ENCODE measurements at places on chromosomes 2 and 18.

DNA sequence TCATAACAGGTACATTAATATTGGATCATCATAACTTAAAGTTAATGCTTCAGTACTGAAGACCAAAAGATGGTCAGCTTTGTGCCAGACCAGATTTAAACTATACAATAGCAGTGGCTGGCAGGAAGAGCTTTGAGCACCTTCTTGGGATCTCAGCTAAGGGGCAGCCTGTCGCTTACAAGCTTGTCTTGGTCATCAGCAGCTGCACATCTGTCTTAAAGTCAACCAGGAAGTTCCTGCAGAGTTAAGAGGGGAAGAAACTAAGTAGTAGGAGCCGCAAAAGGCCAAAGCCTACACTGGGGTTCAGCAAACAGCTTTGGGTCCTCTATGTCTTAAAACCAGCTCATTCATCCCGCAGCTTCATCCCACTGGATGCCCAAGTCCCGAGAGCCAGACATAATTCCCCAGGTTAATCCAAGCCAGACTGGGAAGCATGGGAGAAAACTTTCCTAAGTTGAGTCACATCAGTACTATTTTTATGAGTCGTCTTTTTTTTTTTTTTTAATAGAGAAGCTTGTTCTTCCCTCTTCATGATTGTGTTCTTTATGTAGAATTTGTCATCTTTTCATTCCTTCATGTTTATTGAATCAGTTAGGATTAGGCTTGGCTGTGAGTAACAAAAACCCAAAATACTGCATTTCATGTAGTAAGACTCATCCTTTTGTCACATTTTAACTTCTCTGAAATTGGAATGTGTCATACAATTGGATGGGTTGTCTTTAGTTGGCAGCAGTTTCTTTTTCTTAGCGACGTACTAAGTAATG is 59.3 kb downstream of the SERTAD2 start:
- DNase-seq: no peak

DNA sequence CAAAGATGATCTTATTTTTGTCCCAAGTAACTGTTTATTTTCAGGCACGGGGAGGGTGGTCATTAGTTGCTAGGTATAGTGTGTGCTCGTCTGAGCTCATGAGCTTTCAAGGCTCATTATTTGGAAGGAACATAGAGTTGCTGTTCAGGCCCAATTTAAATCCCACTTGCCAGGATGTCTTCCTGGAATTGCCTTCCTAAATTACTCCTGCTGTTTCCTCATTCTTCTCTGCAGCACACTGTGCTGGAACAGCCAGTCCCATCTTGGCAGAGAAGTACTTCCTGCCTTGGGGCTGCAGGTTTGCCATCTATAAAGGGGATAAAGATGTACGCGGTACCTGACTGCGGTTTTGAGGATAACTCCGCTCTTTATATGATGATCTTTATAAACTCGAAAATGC is 37.3 kb downstream of the GREB1 start:
- no peak for DNase-seq

DNA sequence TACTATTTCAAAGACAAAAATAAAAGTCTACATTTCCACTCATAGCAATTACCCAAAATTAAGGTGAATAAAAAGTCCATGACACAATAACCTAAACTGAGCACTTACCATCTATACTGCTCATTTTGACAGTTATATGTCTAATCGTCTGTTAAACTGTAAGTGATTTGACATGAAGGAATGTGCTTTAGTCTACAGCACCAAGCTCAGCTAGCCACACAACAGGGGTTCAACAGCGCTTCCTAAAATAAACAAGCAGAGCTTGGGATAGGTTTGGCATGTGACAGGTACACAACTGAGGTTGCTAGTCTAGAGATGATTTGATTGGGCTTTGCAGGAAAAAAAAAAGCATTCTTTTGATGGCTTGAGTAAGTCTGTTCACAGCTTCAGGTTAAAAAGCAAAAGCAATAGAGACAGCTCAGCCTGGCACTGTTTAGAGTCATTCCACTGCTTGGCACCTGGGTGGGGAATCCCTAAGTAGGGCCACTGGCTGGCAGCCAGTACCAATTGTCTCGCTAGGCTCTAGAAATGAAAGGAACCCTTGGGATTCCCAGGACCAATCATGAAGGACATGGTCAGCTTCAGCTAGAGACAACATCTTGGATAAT is 78.6 kb downstream of the BARD1 start:
- DNase-seq: no peak

DNA sequence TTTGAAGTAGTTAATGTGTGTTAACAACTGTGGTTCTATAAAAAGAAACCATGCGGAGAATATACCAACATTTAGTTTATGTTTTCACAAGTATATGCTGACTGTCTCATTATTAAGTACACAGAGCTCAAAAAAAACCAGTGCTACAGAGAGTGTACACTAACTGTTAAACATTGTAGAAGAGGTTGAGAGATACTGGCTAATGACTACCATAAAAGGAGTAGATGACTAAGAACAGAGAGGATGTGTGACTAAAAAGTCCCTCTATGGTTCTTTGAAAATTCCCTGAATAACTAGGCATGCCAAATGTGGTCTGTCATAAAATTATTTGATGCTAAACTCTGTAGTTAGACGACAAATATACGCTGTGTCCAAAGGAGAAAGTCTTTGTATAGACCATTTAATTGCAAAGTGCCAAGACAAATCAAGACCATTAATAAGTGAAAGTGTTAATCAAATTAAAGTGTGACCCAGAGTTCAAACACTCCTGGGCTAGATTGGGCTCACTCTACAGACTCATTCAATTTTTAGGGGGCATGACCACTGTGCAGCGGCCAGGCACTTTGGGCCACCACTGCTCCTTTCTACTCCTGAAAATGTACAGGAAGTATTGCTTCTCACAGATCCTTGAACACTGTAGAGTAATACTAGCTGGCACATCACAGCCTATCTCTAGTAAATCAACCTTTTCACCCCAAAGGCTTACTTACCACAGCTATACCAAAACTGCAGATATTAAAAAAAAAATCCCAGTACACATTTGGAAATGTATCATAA is 45.1 kb upstream of the SERTAD2 start:
- DNase-seq: no peak

DNA sequence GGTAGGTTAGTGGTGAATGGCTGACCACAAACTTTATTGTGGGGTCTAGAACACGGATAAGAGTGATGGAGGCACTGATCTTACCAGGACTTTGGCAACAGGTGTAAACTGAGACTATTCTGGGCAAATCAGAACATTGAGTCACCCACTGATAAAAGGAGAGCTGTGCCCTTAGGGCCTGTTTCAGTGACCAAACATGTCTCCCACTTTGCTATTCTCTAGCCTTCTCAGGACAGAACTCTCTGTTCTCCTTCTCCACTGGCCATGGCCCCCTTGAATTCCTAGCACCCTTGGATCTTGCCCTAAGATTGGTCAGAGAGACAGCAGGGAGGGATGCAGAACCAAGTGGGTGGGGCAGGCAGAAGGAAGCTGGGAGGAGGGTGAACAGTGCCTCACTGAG is 18.3 kb downstream of the TRPM8 start:
- DNase-seq: no peak

DNA sequence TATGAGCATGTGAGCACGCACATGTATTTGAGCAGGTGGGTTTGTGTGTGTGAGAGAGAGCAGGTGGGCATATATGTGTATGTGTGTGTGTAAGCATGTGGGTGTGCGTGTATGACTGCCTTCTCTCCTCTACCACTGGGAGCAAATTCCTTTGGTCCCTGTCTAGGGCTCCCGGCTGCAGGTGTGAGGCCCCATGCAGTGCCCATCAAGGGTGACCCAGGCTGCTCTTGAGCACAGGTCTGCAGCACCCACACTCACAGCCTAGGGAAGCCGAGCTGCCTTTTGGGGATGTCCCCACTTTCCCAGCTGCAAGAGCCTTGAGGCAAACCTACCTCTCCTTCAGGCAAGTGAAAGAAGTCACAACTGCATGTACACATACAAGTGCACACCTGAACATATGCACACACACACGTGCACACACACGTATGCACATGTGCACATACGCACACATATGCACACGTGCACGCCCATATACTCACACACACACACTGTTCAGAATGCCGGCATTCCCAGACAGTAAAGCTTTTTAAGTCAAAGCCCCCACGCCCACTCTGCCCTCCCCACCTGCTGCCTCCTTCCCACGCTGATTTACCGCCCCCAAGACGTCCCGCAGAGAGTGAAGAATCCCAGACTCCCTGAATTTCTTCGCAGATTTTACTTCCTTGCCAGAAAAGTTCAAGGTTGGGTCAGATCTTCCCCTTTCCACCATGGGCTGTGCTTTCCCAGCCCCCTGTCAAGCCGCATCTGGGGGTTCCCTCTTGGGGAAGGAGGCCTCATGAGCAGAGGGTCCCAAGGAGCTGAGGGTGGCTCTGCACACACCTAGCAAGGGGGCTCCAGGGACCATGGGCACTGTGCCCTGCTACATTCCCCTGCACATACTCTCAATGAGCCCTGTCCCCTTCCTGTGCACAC is 170.6 kb downstream of the TWIST2 start:
- no peak for DNase-seq

DNA sequence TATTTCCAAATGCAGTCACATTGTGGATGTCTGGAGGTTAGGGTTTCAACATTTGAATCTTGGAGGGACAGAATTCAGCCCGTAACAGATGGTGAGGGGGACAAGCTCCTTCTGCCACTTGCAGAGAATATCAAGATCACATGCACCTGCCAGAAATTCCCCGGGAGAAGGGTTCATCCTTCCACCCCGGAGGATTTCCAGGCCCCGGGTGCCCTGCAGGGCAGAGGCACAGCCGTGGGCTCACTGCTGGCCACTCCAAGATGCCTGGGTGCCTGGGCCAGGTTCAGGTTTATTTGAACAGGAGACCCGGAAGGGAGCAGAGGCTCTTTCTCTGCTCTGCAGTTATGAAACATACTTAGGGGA is 38.2 kb upstream of the MGAT4A start:
- no peak for DNase-seq
